ENCODE measurements at places on chromosomes 7 and 10. TPM values are rescaled to one million over a fixed set of nuclear protein-coding genes. Genes with fewer than 3 reads are reported as not detected.
A peak's percentile ranks its signal among the peaks of the same experiment; 100 is the strongest.

DNA sequence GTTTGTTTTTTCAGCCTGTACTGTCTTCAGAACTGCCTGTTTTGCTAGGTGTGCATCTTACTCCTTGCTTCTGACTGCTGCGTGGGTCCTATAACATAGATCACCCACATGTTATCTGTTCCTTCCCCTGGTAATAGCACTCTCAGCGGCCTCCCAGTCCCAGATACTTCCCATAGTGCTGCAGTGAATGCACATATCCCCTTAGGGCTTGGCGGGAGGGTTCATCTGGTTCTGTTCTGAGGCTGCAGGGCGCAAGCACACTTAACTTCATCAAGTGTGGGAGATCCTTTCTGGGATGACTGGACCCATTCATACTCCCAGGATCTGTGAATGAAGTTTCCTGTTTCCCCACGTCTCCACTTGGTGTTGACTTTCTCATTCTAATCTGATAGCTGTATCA, 90.7 kb downstream of the CELF2 start:
- no peak for DNase-seq
- H3K4me1 ChIP-seq = no peaks in the 10 kb centered on the region
- H3K27me3 ChIP-seq = no peaks in the 10 kb centered on the region
- H3K4me3 ChIP-seq = no peak overlapping the region
- H3K36me3 ChIP-seq = no peaks in the 10 kb centered on the region

GRCh38 chr10:128852902-128853301, 614.1 kb upstream of the MGMT start:
- no peak for DNase-seq
- no peaks in the 10 kb centered on the region for H3K27me3 ChIP-seq
- H3K4me1 ChIP-seq = no peaks in the 10 kb centered on the region
- no peaks in the 10 kb centered on the region for H3K36me3 ChIP-seq
- no peak overlapping the region for H3K4me3 ChIP-seq

DNA sequence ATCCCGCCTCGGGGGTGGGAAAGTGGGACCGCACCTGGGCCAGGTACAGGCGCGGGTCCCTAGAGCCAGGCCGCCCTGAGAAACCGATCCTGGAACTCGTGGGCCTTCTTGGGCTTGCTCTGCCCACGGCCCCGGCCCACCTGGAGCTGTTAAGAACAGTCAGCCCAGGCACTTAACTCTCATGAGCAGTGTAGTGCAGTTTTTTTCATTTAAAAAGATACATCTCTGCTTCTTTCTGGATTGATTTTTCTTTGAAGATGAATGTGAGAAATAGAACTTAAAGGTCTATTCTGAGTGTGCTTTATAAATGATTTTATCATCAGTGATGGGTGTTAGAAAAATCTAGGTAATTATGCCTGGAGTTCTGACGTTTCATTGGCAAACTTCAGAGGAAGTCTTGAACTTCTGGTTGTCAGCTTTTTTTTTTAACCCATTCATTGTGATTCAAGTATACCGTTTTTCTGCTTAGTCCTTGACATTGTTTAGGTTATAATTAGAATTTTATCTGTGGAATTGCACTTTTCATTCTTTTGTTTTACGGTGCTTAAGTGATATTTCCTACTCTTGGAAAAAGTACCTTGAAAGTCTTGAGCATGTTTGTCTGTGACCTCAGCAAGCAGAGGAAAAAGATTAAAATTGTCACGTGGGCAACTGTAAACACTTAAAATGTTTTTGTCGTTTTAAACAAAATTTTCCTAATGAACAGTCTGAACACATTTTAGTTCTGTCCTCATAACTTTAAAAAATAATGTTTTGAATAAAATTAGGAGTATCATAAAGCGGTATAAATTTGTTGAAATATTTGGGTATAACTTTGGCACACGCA, 906 bp downstream of the CDK1 start:
- H3K4me1 ChIP-seq = peaks cover 28% of the 10 kb centered on the region
- H3K36me3 ChIP-seq = peaks cover 51% of the 10 kb centered on the region
- no peaks in the 10 kb centered on the region for H3K27me3 ChIP-seq
- peak overlapping the region; percentile 94 for H3K4me3 ChIP-seq
- H3K27ac ChIP-seq = peak overlapping the region; percentile 93
- no peak for DNase-seq

DNA sequence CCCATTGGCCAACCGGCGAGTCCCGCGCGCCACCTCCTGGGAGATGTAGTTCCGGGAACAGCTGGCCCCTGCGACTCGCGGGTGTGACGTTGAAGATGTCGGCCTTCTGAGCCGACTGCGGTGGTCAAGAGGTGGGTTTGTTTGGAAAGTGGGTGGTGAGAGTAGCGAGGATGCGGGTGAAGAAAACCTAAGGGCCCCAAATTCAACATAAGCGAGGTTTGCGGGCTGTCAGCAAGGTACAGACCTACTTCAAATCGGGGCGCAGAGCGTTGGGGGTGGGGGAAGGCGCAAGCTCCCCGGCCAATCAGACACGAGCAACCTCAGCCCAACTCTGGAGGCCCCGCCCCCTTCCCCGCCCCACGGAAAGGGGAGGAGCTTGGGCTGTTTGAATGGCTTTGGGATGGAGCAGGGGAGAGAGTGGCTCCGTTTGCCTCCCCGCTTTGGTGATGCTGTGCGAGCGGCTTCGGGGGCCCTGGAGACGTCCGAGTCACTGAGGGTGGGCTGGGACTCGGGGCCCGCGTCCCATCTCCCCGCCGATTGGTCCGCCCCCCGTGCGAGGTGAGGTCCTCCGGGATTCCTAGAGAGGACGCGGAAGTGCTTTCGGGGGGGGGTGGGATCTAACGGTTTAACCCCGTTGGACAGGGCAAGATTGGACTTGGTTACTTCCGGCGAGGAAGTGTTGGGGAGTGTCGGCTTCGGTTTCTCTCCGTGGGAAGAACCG, at the start of gene ZKSCAN5:
TSS of gene ZKSCAN5 (plus strand) at position 60 of the 721 bp plus-strand sequence. CDS start 1,383 bp downstream, outside the sequence.
- H3K27me3 ChIP-seq = no peaks in the 10 kb centered on the region
- H3K4me1 ChIP-seq = peaks cover 8% of the 10 kb centered on the region
- H3K4me3 ChIP-seq = peak within 1 kb of the TSS; percentile 83

- H3K27ac ChIP-seq = no peak overlapping the region
- DNase-seq = peak; percentile 25
- peak overlapping the region; percentile 77 for H3K4me3 ChIP-seq
- H3K36me3 ChIP-seq = peaks cover 11% of the 10 kb centered on the region
These were observed 642 bp upstream of the PRKG1 start for GRCh38 chr10:51073453-51074237.

GRCh38 chr10:58578366-58578765, 65.7 kb downstream of the BICC1 start:
- no peaks in the 10 kb centered on the region for H3K27me3 ChIP-seq
- no peak overlapping the region for H3K27ac ChIP-seq
- DNase-seq = no peak
- H3K36me3 ChIP-seq = no peaks in the 10 kb centered on the region
- peaks cover 70% of the 10 kb centered on the region for H3K4me1 ChIP-seq
- H3K4me3 ChIP-seq = no peak overlapping the region

DNA sequence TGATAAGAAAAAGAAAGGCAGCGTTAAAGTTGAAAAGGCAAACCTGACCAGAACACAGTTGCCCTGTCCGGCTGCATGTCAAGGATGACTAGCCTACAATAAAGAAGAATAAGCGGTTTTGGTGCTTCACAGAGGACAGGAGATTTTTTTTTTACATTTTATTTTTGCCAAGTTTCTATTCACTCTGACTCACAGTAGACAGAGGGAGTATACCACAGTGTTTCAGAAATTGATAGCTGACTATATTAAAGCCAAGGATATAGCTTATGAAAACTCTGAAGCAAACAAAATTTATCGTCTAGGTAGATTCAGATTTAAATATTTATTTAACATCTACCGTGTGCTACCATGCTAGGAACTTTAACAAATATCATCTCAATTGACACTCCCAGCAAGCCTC, 16.9 kb upstream of the POLR1F start:
- no peak for DNase-seq
- H3K27me3 ChIP-seq = no peaks in the 10 kb centered on the region
- no peaks in the 10 kb centered on the region for H3K4me1 ChIP-seq
- no peak overlapping the region for H3K4me3 ChIP-seq
- no peak overlapping the region for H3K27ac ChIP-seq

DNA sequence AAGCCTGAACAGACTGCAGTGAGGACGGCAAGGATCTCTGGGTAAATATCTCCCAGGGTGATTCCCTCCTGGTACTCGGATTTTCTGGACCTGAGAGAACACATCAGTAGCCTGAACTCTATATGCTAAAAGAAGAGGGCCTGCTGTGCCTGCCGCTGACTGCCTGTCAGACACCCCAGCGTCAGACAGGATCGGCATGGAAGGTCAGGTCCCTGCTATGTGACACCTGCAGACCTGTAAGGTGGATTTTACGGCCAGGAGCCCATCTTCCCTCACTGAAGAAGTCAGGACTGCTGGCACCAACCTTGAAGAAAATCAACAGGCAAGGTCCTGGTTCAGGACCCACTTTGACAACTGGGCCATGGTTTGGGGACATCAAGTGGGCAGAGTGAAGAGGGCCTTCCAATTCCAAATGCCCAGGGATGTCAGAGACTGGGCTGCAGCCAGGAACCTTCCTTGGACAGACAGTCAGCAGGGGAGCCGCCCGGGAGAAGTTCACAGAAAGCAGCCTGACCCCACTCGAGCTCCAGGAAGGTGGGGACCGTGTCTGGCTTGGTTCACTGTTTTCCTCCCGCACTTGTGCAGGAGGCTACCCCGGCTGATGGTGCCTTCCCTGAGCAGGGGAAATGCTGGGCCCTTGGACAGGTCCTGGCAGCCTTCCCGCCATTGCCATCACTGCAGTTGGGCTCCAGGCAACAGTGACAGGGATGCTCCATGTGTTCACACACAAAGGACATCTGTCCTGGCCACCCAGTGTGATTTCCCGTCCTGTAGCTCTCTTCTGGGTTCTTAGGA, 91.8 kb upstream of the LANCL2 start:
- no peak for DNase-seq
- H3K27ac ChIP-seq = no peak overlapping the region
- H3K4me1 ChIP-seq = no peaks in the 10 kb centered on the region

DNA sequence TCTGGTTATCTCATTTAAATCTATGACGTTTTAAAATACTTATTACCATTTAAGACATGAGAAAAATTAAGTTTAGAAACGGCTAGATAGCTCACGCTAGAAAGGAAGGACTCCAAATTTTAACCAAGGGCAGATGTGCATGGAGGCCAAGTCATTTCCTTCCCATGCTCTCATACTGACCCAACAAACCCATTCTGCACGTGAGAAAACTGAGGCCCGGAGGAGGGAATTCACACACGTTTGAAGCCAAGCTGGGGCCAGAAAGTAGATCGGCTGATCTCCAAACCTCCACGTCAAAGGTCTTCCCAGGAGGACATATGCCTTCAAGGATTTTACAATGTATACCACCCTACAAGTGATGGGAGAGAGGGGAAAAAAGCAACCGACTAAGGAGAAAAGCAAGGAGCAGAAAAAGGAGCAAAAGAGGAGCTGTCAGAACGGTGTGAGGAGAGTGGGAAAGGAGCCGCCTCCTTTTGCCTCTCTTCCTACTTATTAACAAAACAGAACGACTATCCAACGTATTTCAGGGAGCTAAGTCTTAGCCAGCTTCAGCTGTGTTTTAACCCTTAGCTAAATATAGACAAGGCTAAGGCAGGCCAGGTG, 645 bp upstream of the SIRT1 start:
- H3K4me3 ChIP-seq = peak overlapping the region; percentile 93
- H3K27me3 ChIP-seq = no peaks in the 10 kb centered on the region
- DNase-seq = no peak
- peaks cover 20% of the 10 kb centered on the region for H3K4me1 ChIP-seq
- H3K27ac ChIP-seq = peak overlapping the region; percentile 97

DNA sequence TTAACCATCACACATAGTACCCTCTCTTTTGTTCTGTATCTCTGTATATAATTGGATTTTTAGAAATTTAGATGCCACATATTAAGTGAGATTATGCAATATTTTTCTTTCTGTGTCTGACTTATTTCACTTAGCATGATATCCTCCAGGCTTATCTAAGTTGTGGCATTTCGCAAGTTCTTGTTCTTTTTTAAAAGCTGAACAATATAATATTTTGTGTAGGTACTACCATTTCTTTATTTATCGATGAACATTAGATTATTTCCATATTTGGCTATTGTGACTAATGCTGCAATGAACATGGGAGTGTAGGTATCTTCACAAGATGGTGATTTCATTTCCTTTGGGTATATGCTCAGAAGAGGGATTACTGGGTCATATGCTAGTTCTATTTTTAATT, 295.0 kb downstream of the SUGCT start:
- no peaks in the 10 kb centered on the region for H3K36me3 ChIP-seq
- no peak overlapping the region for H3K4me3 ChIP-seq
- H3K27me3 ChIP-seq = no peaks in the 10 kb centered on the region
- H3K4me1 ChIP-seq = no peaks in the 10 kb centered on the region
- DNase-seq = no peak
- H3K27ac ChIP-seq = no peak overlapping the region

- no peak overlapping the region for H3K27ac ChIP-seq
- H3K36me3 ChIP-seq = no peaks in the 10 kb centered on the region
- H3K27me3 ChIP-seq = peaks cover 20% of the 10 kb centered on the region
- no peak overlapping the region for H3K4me3 ChIP-seq
- H3K4me1 ChIP-seq = no peaks in the 10 kb centered on the region
- DNase-seq = no peak
These were observed 25.8 kb upstream of the GPNMB start for GRCh38 chr7:23220690-23221305.

DNA sequence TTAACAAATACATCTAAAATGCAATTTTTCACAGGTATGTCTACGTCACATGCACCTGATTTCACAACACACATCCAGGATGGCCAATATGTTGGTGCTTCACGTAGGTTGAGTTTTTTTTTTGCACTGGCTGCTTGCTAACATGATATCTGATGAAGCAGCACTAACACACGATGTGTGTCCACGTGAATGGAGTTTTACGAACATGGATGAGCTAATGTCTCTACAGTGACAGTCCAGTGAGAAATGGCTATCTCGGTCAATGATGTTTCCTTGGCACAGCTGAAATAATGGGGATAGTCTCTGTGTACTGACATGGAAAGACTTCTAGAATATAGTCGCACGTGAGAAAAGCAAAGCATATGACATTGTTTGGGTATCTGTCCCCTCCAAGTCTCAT, 563.9 kb upstream of the ADARB2 start:
- no peak overlapping the region for H3K27ac ChIP-seq
- no peak for DNase-seq
- H3K36me3 ChIP-seq = no peaks in the 10 kb centered on the region

- no peak overlapping the region for H3K27ac ChIP-seq
- no peak for DNase-seq
- H3K36me3 ChIP-seq = peaks cover 17% of the 10 kb centered on the region
These were observed 81.1 kb upstream of the PRKG1 start for GRCh38 chr10:50992972-50993766.

The SEM1 gene
- total RNA-seq = 71.2 TPM

The VGF gene
- total RNA-seq = 0.14 TPM

The VSTM4 gene
- total RNA-seq = not detected

The PTCD1 gene
- 7.6 TPM for total RNA-seq

The LBX1 gene
- not detected for total RNA-seq

The HIP1 gene
- total RNA-seq = 8.3 TPM

The TIAL1 gene
- 82.6 TPM for total RNA-seq

The GIMAP6 gene
- not detected for total RNA-seq

The SFTPA1 gene
- total RNA-seq = not detected

The CLCN1 gene
- 0.34 TPM for total RNA-seq

The AKR1C4 gene
- 0.40 TPM for total RNA-seq

The AQP1 gene
- total RNA-seq = 1.7 TPM

The MINDY3 gene
- 16.5 TPM for total RNA-seq

The MRLN gene
- total RNA-seq = not detected

The FAM241B gene
- total RNA-seq = 25.2 TPM

Measured in Calu3 (cell line).